ENCODE measurements at places on chromosomes 3 and 15. TPM values are rescaled to one million over a fixed set of nuclear protein-coding genes. Genes with fewer than 3 reads are reported as not detected.

Gene PARP9
- total RNA-seq: 13.6 TPM

Gene PRKCD
- 1.9 TPM for total RNA-seq

Gene ZDHHC19
- total RNA-seq: not detected

Gene TEX9
- total RNA-seq: 0.26 TPM

Gene C3orf33
- 1.4 TPM for total RNA-seq

Gene EIF2A
- 165 TPM for total RNA-seq

Gene SERPINI2
- total RNA-seq: not detected

Gene ITGA11
- total RNA-seq: 6.0 TPM

Gene AMOTL2
- total RNA-seq: 41.6 TPM

Gene ACKR2
- total RNA-seq: 3.5 TPM

Gene DNAJA4
- 0.90 TPM for total RNA-seq

Gene CHRNA7
- total RNA-seq: 0.38 TPM

Gene SPCS1
- total RNA-seq: 37.4 TPM

Gene STRIT1
- not detected for total RNA-seq

Gene NEK11
- total RNA-seq: 2.3 TPM

Gene SAMMSON
- total RNA-seq: not detected

Gene ADAMTS17
- under 0.01 TPM for total RNA-seq

Gene TAGLN3
- total RNA-seq: not detected

All from dermis microvascular lymphatic vessel endothelial cell (primary cell).